Naive thymus-derived CD8-positive, alpha-beta T cell (primary cell): ENCODE measurements at places on chromosomes 1 and 21.

GRCh38 chr1:43466403-43466802 lies 12.7 kb upstream of the HYI start:
- no peak for DNase-seq

DNA sequence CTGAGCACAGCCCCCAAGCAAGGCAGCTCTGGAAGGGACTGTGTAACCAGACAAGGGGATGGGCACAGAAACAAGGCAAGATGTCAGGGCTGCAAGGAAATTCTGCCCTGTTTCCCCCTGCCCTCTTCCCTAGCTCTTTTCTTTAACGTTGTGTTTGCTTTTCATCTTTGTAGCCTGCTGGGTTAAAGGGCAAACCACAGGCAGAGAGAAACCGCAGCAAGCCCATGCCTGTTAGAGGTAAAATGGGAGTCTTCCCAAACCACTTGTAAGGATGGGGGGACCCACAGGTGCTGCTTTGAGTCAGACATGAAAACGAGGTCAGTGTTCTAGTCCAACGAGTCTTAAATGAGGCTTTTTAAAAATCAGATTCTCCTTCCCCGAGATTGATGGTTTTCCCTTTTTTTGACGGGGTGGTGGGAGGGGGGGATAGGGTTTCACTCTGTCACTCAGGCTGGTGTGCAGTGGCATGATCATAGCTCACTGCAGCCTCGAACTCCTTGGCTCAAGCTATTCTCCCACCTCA lies 13.3 kb downstream of the TGFBR3 start:
- DNase-seq = peak; percentile 13

GRCh38 chr21:31941694-31942093 lies 68.9 kb downstream of the HUNK start:
- no peak for DNase-seq

DNA sequence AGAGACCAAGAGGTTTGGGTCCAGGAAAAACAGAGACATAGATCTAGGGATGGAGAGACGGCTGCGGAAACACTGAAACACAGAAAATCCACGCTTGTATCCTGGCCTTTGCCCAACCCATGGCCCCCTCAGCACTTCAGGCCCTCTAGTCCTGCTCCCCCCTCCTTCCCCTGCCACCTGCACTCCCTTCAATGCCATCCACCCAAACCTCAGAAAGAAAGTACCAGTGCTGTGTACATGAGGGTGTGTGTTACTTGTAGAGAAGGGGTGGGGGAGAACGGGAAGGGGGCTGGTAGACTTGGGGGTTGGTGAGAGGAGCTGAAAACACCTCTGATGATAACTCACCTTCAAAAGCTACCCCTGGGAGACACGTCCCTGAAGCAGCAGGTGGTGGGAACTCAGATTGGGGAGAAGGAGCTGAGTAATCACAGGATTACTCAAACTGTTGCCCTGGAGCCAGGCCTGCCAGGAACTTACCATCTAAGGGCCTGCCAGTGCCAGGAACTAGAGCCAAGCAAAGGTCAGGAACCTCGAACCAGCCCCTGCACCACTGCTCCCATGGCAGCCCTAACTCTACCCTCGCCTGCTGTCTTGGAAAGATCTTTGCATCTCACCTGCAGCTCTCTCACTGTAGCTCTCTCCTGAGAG lies 11.5 kb downstream of the RORC start:
- DNase-seq = no peak

DNA sequence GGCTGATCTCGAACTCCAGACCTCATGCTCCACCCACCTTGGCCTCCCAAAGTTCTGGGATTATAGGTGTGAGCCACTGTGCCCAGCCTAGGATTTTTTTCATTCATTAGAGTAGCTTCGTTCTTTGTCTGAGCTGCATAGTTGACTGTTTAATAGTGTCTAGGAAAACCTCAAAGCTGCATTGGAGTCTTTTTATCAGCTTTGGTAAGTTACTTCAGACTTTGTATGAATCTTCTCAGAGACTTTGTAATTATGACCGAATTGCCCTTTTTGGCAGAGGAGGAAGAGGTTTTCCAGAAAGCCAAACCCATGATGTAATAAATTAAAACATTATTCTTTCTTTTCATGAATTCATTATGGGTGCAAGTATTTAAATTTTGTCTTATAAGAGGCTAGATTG lies 5.1 kb downstream of the DNAJB4 start:
- no peak for DNase-seq
